ENCODE measurements at places on chromosomes 13 and 19.

GRCh38 chr19:7013678-7014077 lies 7.6 kb downstream of the MBD3L2B start:
- H3K4me3 ChIP-seq: no peak overlapping the region
- H3K36me3 ChIP-seq: no peaks in the 10 kb centered on the region
- no peak for DNase-seq
- no peaks in the 10 kb centered on the region for H3K27me3 ChIP-seq
- H3K27ac ChIP-seq: peak overlapping the region; percentile 70

DNA sequence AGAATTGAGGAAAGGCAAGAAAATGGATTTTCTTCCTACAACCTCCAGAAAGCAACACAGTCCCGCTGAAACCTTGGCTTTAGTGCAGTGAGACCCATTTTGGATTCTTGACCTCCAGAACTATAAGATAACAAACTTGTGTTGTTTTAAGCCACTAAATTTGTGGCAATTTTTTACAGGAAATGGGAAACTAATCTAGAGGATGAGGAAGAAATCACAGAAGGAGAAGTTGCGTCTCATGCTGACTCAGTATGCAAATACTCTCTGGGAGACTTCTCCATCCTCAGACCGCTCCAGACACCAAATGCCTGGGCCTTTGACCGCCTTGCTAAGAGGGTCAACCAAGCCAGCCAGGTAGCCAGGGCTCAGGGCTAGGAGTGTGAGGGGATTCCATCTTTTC lies 13.1 kb upstream of the CEACAM16 start:
- no peaks in the 10 kb centered on the region for H3K36me3 ChIP-seq
- H3K27me3 ChIP-seq: peaks cover 25% of the 10 kb centered on the region
- peaks cover 5% of the 10 kb centered on the region for H3K4me1 ChIP-seq
- no peak for DNase-seq
- H3K4me3 ChIP-seq: no peak overlapping the region

DNA sequence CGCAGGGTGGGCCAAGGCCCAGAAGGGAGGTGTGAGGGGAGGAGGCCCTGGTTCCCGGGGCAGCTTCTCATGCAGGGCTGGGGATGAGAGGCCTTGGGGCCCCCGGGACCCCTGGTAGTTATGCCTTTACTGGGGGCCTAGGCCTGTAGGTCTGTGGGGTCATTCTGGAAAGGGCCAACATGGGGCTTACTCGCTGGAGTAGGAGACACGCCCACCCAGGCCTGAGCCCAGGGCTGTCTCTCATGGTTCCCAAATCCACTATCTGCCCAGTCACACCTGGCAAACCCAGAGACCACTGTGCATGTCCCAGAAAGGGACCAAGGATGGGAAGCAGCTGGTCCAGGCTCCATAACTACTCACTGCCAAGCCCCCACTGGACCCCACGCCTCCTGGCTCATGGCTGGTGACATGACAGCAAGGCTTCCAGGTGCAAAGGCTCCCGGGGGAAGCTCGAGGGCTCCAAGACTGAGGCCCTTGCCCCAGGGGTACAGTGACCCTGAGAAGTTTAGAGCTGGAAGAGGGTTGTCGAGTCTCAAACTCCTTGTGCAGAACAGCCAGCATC lies 64.2 kb upstream of the ATP12A start:
- peaks cover 55% of the 10 kb centered on the region for H3K4me1 ChIP-seq
- DNase-seq: no peak
- no peaks in the 10 kb centered on the region for H3K27me3 ChIP-seq
- peak overlapping the region; percentile 75 for H3K27ac ChIP-seq
- H3K36me3 ChIP-seq: peaks cover 6% of the 10 kb centered on the region

DNA sequence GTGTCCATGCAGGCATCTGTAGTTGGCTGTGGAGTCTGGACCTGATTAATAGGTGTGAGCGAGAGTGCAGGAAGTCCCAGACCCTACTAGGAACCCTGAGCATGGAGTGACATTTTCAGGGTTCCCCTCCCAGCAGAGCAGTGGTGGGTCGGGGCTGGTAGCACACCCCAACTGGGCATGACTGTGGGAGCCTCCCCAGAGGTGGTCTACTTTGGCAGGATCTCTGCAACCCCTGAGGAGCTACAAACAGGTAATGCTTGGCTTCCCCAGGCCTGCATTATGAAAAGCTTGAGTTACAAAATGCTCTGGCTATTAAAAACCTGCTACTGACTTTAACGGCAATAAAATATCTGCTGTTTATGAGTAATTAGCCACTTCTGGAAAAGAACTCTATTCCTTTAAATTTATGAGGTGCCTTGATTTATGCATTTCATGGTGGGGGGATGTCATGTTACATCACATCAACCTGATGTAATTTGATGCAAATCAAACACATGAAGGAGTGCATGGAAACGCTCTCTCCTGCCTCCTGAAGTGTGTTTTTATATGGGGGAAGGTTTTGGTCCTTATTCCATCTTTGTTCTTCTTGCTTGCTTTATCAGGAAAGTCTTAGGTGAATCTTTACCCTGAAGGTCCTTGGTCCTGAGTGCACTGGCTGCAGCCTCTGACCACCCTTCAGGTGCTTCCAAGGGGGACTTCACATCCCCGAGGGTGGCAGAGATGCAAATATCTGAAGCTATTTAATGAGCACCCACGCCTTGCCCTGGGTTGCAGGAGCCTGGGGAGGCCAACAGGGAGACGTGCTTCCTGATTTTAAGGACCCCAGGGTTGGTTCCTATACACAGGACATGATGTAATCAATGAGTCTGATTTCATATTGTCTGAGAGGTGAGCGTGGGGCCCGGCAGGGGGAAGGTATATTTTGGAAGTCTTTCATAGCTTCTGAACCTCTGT lies 54.0 kb downstream of the ZNF536 start:
- H3K4me1 ChIP-seq: no peaks in the 10 kb centered on the region
- no peaks in the 10 kb centered on the region for H3K27me3 ChIP-seq
- no peak overlapping the region for H3K4me3 ChIP-seq
- no peaks in the 10 kb centered on the region for H3K36me3 ChIP-seq
- no peak for DNase-seq

GRCh38 chr13:65112531-65112941 lies 2117.6 kb downstream of the PCDH9 start:
- no peak overlapping the region for H3K27ac ChIP-seq
- no peaks in the 10 kb centered on the region for H3K27me3 ChIP-seq
- DNase-seq: no peak

DNA sequence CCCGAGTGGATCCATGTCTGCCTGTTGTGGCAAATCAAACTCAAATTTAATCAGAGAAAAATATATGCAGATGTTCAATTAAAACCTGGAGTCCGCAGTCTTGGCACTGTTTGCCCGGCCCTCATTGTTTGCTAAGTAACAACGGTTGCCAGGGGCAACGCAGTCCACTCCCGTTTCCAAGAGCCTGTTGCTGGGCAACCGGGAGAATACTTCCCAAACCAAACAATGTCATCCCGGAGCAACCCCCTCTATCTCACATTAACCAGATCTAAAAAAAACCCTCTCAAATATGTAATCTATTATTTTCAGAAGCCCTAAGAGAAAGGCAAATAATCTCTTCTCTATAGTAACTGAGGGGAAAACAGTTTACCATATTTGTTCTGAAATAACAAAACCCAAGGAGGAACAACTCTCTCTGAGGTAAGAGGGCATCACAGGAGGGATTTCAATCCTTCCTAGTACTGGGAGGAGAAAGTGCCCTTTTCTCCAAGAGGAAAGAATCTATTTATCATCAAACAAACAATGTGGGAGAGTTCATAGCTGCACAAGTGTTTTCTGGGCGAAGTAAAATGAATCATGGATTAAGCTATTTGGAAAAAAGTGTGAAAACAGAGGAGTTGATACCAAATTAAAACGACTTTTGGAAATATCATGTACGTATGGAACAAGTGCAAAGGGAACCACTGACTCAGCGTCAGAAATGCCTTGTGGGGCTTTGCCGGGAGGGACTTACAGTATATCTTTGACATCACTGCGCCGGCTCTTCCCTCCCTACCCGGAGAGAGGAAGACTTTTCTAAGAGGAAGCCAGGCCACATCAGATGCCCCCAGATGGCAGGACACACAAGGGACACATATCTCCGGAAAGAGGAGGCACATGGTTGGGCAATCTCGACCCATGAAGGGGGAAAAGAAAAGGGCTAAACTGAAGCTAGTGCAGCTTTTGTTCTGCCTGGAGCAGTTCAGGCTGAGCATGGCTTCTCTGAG lies 43.3 kb downstream of the RFX2 start:
- no peak overlapping the region for H3K4me3 ChIP-seq
- H3K27ac ChIP-seq: peak overlapping the region; percentile 30
- H3K4me1 ChIP-seq: peaks cover 25% of the 10 kb centered on the region
- H3K36me3 ChIP-seq: peaks cover 12% of the 10 kb centered on the region

DNA sequence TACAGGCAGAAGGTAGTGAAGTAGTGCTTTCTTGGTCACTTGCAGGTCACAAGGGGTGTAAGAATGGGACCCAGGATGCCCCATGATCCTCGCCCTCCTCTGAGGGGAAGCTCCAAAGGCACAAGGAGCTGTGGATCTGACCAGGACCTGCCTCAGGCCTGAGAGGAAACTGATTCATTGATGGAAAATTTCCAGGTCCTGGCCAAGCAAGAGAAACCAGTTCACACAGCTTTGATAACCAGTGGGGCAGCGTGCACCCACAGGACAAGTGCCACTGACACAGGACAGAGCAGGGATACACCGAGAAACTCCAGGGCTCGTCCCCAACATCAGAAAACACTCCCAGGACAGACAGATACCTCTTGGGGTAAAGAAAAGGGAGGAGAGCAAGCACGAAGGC lies 177.1 kb downstream of the RBM26 start:
- DNase-seq: no peak
- peaks cover 16% of the 10 kb centered on the region for H3K27me3 ChIP-seq
- no peaks in the 10 kb centered on the region for H3K36me3 ChIP-seq
- no peak overlapping the region for H3K4me3 ChIP-seq
- H3K27ac ChIP-seq: no peak overlapping the region

GRCh38 chr19:2584002-2584401 lies 108.1 kb downstream of the GADD45B start:
- H3K36me3 ChIP-seq: peaks cover 2% of the 10 kb centered on the region
- no peaks in the 10 kb centered on the region for H3K4me1 ChIP-seq
- H3K27me3 ChIP-seq: peaks cover 7% of the 10 kb centered on the region
- no peak overlapping the region for H3K4me3 ChIP-seq
- H3K27ac ChIP-seq: no peak overlapping the region

GRCh38 chr13:86986448-86986847 lies 684.7 kb upstream of the SLITRK5 start:
- H3K36me3 ChIP-seq: no peaks in the 10 kb centered on the region
- no peak overlapping the region for H3K27ac ChIP-seq
- H3K27me3 ChIP-seq: no peaks in the 10 kb centered on the region
- no peak for DNase-seq
- no peaks in the 10 kb centered on the region for H3K4me1 ChIP-seq

DNA sequence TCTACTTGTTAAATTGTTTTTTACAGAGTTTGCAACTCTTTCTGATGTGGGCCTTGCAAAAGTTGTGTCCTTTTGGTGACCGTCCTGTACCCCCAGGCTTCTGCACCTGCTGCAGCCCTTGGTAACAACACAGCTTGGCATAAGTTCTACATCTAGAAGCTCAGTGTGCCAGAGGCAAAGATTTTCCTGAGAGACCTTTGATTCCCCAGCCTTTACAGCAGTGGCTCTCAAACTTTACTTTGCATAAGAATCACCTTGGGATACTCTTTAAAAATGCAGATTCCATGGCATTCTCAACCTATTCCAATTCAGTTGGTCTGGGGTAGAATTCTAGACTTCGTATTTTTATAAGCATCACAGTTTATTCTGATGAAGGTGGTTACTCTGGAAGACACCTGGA lies 260.9 kb downstream of the DCT start:
- H3K27me3 ChIP-seq: no peaks in the 10 kb centered on the region
- no peak for DNase-seq
- no peak overlapping the region for H3K27ac ChIP-seq
- H3K4me1 ChIP-seq: no peaks in the 10 kb centered on the region

DNA sequence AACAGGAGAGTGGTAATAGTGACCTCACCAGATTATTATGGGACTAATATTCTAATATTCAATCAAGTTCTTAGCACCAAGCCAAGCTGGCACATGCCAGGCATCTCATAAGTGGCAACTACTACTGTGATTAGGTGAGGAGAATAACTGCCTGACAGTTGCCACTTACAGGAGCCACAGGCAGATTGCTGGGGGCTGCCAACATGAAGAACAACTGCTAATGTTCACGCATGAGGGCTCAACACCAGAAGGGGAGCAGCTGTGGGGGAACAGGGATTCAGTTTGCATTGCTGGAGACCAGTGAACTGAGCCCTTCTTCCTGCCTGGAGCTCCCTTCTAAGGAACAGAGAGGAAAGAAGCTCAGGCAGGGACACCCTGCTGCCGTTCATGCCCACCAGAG lies 504.5 kb downstream of the FOXO1 start:
- DNase-seq: no peak
- H3K27me3 ChIP-seq: no peaks in the 10 kb centered on the region
- H3K4me3 ChIP-seq: no peak overlapping the region
- no peaks in the 10 kb centered on the region for H3K36me3 ChIP-seq

DNA sequence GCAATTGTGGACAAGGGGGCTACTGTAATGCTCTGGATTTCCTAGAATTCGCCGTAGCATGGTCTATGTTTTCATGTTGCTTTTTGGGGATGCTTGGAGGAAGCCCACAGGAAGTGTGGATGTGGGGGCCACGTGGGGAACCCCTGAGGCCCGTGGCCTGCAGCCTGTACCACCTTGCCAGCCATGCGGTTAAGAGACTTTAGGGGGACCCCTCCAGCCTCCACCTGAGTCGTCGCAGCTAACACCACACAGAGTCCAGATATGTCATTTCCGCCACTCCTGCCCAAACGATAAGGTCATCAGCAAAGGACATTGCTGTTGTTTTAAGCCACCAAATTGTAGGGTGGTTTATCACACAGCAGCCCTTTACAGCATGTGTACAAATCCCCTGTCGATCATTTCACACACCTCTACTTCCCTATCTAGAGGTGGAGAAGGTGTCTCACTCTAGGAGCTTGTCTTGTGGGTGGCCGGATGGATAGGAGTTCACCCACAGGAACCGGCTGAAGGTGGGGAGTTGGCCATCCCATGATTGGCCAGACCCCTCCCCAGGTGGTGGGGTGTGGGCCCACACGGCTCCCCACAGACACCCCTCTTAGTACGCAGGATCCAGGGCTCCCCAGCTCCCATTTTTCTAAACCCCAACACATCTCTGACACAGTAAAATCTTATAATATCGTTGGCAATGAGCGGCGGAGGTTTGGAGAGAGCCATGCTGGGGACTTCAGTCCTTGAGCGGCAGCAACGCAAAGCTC lies 226.7 kb downstream of the TEX29 start:
- H3K4me3 ChIP-seq: no peak overlapping the region
- H3K27me3 ChIP-seq: no peaks in the 10 kb centered on the region
- H3K4me1 ChIP-seq: no peaks in the 10 kb centered on the region

- no peak overlapping the region for H3K27ac ChIP-seq
- no peak overlapping the region for H3K4me3 ChIP-seq
- DNase-seq: no peak
- no peaks in the 10 kb centered on the region for H3K36me3 ChIP-seq
These were observed 25.2 kb upstream of the ATP11A start for GRCh38 chr13:112664501-112665203.
